ENCODE measurements at places on chromosomes 2 and 18.

GRCh38 chr2:2254206-2254605 lies 76.9 kb downstream of the MYT1L start:
- no peak for DNase-seq

DNA sequence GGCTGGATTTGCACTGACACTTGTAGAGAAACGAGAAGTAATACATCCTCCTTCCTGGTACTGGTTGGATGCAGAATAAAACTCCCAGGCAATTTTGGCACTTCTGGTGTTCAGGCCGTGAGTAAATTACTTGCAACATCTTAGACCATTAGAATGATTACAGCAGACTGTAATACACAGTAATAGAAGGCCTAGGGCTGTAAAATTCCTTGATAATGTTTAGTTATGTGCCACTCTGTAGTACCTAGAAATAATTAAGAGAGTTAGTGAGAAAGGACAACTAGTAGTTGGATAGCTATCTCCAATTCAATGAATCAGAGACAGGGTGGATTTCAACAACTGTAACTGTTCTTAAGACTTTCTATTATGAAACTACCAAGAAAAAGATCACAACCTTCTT lies 356.3 kb upstream of the SETBP1 start:
- no peak for DNase-seq

DNA sequence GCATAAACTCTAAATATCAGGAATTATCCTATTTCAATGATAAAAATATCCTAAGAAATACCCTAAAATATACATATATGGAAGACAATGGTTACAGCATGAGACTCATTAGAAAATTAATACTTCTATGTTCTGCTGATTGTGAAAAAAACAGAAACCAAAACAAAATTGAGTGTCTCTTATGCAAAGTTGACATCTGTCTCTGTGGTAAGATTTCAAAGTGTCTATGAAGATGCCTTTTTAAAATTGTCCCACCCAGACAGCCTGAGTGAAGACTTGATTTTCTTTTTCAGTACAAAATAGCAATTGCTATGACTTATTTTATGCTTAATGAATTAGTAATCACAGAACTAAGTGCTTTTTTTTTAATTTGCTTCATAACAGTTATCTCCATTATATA lies 1368.4 kb upstream of the LRRTM1 start:
- DNase-seq, result no peak

- DNase-seq, result no peak
Measured at GRCh38 chr2:236743039-236743920, 173.7 kb downstream of the ACKR3 start.
